ENCODE measurements at places on chromosomes 6 and 20.

GRCh38 chr6:43355862-43356590 is 13.4 kb downstream of the ZNF318 start:
- DNase-seq = no peak

GRCh38 chr6:110885526-110885925 is 10.9 kb downstream of the AMD1 start:
- no peak for DNase-seq

GRCh38 chr20:35006531-35006971 is 50.9 kb downstream of the MYH7B start:
- DNase-seq = no peak

DNA sequence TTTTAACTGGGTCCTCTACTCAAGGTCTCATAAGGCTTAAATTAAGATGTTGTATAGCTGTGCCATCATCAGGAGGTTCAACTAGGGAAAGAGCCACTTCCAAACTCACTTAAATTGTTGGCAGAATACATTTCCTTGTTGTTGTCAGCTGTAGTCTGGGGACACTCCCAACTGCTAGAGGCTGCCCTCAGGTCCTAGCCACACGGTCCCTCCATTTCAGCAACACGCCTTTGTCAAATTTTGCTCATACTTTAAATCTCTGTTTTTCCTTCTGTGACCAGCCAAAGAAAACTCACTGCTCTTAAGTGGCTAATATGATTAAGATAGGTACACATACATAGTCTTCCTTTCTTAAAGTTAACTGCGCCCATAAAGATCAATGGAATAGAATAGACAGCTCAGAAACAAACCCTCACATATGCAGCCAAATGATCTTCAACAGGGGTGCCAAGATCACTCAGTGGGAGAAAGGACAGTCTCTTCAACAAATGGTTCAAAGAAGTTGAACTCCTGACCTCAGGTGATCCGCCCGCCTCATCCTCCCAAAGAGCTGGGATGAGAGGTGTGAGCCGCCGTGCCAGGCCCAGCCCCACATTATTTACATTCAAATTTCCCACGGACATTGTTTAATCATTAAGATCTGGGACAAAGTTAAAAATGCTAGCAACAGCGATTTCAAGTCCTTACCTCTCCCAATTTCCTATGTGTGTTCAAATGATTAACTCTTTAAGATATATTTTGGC is 76.4 kb upstream of the ELOVL5 start:
- no peak for DNase-seq

DNA sequence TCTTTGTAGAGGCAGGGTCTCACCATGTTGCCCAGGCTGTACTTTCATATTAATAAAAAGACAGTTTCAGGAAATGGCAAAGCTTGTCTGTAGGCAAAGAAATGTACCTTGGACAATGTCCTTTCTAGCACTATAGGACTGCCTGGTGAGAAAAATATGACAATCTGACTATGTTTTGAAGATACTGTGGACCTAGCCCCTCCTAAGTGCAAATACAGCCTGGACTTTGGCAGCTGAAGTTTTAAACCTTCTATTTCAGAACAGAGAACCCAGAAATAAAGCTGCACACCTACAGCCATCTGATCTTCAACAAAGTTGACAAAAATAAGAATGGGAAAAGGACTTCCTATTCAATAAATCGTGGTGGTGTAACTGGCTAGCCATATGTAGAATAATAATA is 18.9 kb upstream of the IL17A start:
- no peak for DNase-seq

- no peak for DNase-seq
Measured at GRCh38 chr6:50112981-50113857, 63.5 kb upstream of the DEFB112 start.

Measured in skeletal muscle cell (primary cell).